Stimulated activated CD8-positive, alpha-beta memory T cell treated with anti-CD3 and anti-CD28 coated beads, Interleukin-15, amount 100 ng/mL, for 1 hour (primary cell): ENCODE measurements at places on chromosomes 5 and 9.
A peak's percentile ranks its signal among the peaks of the same experiment; 100 is the strongest.

DNA sequence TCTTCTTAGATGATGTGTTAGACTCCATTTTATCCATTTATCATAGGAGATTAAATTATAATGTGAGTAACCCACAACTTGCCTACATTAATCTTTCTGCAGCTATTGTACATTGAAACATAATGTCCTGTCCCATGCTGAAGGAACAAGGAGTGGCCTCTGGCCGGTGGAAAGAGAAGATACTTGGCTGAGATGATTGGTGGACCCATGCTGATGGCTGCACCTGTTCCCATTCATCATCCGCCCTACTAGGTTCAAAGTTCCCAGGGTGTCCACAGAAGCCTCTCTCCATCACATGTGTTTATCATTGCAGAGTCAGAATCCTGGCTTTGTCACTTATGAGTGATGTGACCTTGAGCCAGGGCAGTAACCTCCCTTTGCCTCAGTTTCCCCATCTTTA lies 24.7 kb downstream of the FBXL7 start:
- no peak for DNase-seq

DNA sequence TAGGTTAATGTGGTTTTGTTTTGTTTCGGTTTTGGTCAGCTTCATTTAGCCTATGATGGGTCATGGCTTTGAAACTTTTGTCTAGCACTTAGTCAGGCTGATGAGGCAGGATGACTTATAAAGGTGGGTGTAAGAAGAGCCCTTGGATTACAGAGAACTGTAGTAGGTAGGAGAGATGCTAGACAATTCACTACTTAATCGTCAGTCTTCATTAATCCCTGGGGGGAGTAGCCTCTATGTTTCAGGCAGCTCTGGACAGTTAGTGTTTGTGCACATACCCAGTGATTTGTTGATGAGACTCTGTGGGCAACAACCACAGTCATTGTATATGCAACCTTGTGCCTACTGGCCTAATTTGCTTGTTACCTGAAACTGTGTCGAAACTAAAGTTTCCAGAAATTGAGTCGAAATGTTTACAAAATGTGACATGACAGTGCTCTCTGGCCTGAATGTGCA lies 113.3 kb downstream of the MTREX start:
- no peak for DNase-seq

GRCh38 chr5:41364346-41364745 lies 146.1 kb downstream of the PLCXD3 start:
- no peak for DNase-seq

DNA sequence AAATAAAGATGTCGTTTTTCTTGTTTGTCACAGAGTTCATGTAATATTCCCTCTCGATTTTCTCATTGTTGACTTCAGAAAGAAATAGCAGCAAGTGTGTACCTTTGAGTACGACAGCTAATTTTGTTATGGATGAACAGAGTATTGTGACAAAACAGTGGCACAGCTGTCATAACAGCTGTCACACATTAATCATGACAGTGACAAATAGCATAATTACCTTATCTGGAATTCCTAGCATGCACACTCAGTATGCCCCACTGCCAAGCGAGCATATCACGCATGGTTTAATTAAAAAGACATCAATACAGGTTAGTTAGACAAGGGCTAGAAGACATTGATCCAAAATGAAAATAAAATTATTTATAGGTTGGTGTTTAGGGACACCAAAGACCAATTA lies 375.1 kb downstream of the SPATA31D1 start:
- DNase-seq: no peak

- DNase-seq: no peak
Observed at GRCh38 chr9:16247188-16247875, 623.1 kb downstream of the BNC2 start.

GRCh38 chr9:87678650-87679355 lies 47.1 kb upstream of the CTSL start:
- DNase-seq: no peak

- no peak for DNase-seq
Observed at GRCh38 chr9:128216781-128217553, 13.8 kb downstream of the DNM1 start.

- no peak for DNase-seq
Observed at GRCh38 chr9:1461812-1462211, 411.7 kb downstream of the DMRT2 start.

- no peak for DNase-seq
Observed at GRCh38 chr5:133478199-133478985, 133.9 kb downstream of the FSTL4 start.

DNA sequence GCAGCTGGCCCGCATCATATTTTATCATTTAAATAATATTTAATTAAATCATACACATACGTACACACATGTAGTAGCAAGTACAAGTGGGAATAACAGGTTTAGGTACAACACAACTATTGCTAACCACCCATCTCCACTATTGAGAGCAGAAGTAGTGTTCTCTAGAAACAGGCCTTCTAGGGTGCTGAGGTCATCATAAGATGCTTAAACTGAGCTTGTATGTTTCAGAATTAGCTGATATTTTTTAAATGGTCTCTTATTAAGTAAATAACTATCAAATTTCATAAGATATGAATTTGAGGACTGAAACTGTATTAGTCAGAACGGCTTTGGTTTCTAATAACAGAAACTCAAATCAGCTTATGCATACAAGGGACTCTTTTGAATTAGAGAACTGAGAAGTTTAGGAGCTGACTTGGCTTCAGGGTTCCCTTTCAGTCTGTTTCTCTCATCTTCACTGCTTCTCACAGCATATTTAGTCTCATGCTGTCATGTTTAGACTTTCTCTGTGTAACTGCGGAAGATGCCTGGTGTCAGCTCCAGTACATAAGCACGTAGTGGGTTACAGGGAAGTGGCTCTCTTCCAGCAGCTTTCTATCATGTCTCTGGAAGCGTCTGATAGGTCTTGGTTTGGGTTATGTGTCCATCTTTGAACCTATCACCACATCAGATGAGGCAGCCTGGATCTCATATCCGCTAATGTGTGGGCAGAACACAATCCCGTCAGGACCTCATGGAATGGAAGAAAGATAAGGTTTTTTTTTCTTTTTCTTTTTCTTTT lies 25.0 kb upstream of the OCLN start:
- DNase-seq: no peak

- DNase-seq: no peak
Observed at GRCh38 chr9:136943291-136944211, 987 bp downstream of the FBXW5 start.

- DNase-seq: no peak
Observed at GRCh38 chr5:76978869-76979268, 26.0 kb downstream of the CRHBP start.

- no peak for DNase-seq
Observed at GRCh38 chr9:137968235-137968634, 90.7 kb downstream of the CACNA1B start.

GRCh38 chr5:6838736-6839135 lies 125.5 kb downstream of the TENT4A start:
- DNase-seq: no peak

- no peak for DNase-seq
Observed at GRCh38 chr5:130112246-130112645, 208.0 kb downstream of the CHSY3 start.

DNA sequence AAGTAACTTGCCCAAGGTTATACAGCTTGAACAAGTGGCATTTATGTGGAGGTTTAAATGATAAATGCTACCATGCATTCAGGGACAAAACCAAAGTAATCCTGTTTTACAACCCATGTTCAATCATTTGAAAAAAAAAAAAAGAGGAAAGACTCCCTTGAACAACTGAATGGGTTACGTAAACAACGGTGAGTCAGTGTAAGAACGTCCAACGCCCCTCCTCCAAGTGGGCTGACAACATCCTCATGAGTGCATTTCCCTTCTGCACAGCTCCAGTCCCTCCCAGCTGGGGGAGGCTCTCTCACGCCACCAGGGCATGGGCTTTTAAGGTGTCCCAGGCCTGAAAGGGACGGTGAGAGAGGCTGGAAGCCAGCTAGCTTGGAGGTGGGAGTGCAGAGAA lies 90.0 kb downstream of the PRRT1B start:
- DNase-seq: peak; percentile 46

GRCh38 chr5:151248651-151249050 lies 4.3 kb upstream of the GM2A start:
- no peak for DNase-seq

- no peak for DNase-seq
Observed at GRCh38 chr5:68699966-68700365, 393.8 kb upstream of the SLC30A5 start.

GRCh38 chr9:33128570-33128969 lies 38.6 kb downstream of the B4GALT1 start:
- DNase-seq: no peak

DNA sequence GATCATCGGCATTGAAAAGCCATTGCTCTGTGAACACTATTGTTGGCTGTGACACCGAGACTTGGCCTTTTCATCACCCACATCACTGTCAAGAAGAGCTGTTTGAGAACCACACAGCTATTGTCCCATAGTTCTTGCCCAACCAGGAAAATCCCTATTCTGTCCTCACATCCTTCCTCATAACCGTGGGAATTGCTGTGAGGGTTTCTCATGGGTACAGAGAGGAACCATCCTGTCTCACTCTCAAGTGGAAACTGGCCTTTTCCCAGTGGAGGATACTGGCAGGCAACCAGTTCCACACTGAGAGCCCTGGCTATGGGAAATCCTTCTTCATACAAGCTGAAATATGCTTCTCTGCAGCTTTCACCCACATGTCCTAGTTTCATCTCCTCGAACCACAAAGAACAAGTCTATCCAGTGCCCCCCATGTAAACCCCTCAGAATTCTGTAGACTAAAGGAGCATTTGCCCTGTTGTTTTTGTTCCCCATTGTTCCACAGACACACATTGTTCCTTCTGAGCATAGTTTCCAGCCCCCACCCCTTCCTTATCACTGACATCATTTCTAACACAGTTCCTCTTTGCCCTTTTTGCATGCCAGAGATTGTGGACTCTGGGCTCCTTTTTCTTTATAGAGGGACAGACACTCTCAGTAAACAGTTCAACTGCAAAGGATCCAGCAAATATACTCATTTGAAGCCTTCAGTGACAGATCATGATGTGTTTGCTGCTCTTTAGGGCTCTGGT lies 57.8 kb upstream of the C5orf46 start:
- no peak for DNase-seq

DNA sequence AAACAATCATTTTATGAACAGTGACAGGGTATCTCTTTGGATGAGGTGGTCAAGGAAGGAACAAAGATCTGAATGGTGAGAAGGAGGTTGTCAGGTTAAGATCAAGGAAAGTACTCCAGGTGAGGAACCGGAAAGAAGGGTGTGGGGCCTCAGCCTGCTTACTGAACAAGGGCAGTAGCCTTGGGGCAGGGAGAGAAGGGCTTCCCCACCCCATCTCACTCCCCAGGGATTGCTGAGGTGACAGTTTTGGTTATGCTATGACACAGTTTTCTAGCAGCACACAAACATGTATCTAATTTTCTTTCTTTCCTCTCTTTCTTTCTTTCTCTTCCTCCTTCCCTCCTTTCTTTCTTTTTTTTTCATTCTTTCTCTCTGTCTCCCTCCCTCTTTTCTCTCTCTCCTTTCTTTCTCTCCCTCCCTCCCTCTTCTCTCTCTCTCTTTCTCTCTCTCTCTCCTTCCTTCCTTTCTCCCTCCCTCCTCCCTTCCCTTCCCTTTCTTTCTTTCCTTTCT lies 4.1 kb upstream of the HDHD3 start:
- DNase-seq: no peak

GRCh38 chr5:43312699-43313034 lies 545 bp downstream of the HMGCS1 start:
- no peak for DNase-seq

DNA sequence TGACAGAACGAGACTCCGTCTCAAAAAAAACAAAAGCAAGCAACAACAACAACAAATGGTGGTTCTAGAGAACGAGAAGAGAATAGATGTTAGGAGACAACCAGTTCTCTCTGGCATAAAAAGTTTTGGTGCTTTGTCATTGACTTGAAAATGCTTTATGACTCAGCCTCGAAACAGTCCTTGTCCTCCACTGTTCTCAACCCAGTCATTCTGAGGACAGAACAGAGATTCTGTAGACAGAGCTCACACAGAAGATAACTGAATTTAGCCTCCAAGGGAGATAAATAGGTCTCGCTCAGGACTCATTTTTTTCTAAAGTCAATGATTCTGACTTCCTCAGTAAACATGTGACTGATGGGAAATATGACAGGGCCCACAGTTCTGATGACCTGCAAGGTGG lies 76.0 kb upstream of the FSTL4 start:
- DNase-seq: no peak

DNA sequence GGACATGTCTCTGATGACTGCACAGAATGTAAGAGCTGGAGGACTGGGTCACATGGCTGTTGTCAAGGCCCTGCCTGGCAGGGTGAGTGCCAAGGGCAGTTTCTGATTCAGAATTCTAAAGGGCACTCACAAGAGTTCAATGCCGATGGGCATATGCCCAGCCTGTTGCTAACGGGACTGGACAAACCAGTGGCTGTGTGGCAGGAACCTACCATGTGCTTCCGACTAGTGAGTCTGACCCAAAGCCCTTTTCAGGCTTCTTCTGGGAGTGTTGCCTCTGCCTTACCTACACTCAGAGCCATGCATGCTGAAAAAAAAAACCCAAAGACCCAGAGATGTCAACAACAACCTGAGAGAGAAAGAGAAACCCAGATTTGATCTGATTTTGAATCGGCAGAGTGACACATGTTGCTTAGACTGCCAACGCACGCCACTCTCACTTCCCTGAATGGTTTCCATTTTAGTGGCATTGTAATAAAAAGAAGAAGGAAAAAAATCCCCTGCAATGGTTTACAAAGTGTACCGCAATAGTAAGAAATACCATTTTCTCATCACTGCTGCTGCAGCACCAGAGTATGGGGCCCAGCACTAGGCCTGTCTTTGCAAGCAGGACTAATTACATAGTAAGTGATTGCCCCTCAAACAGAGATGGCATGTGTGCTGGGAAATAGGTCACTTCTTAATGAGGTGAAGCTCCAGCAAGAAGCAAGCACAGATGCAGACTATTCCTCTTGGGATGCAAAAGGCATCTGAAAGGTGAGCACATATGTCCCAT lies 194.3 kb downstream of the PALM2AKAP2 start:
- DNase-seq: no peak

GRCh38 chr5:160245506-160246086 lies 16.3 kb downstream of the FABP6 start:
- no peak for DNase-seq

GRCh38 chr5:36414869-36415282 lies 113.2 kb upstream of the RANBP3L start:
- DNase-seq: no peak
